Calu3 (cell line): ENCODE measurements at places on chromosomes 6 and 20. TPM values are rescaled to one million over a fixed set of nuclear protein-coding genes. Genes with fewer than 3 reads are reported as not detected.

DNA sequence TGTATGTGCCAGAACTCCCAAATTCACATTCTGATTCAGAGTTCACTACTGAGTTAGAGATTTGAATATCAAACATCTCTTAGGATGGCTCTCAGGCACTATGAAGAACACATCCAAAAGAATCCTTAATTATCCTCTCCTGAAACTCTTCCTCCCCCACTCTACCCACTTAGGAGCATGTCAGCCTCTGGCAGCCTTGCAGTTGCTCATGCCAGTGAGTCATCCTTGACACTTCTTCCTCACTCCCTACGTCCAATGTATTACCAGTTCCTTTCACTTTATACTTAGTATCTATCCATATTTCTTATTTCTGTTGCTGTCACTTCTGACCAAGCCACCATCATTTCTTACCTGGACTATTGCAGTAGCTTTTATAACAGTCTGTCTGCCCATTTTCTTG, 192.0 kb upstream of the IMPG1 start:
- no peak overlapping the region for H3K4me3 ChIP-seq
- DNase-seq, result no peak
- H3K36me3 ChIP-seq, result no peaks in the 10 kb centered on the region
- H3K27me3 ChIP-seq, result no peaks in the 10 kb centered on the region
- H3K27ac ChIP-seq, result no peak overlapping the region
- H3K4me1 ChIP-seq, result no peaks in the 10 kb centered on the region

DNA sequence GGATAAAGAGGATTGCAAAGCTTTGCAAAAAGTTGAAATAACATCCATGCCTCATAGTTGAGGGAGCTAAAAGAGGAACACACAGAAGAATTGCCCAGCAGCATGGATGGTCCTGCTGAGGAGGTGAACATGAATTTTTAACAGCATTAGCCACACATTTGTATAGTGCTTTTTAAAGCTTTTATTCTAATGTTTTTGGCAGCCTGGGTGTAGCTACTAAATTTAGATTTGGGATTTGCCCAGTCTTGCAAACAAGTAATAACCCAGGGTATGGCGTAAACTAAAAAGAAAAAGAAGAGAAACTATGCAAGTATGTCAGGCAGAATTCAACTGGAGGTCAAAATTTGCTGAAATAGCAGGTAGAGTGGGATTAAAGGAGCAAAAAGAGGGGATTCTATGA, 75.1 kb upstream of the PTPRK start:
- no peak for DNase-seq
- no peak overlapping the region for H3K4me3 ChIP-seq
- no peaks in the 10 kb centered on the region for H3K36me3 ChIP-seq
- no peaks in the 10 kb centered on the region for H3K27me3 ChIP-seq
- peaks cover 33% of the 10 kb centered on the region for H3K4me1 ChIP-seq

DNA sequence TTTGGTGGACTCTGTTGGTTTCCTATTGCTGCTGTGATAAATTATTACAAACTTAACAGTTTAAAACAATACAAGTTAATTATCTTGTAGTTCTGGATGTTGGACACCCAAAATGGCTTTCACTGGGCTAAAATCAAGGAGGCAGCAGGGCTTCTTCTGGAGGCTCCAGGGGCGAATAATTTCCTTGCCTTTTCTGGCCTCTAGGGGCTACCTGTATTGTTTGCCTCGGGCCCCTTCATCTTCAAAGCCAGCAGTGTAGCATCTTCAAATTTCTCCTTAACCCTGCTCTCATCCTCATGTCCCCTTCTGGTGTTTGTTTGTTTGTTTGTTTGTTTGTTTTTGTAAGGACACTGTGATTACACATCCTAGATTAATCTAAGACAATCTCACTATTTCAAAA, 60.5 kb upstream of the ANKEF1 start:
- no peak for DNase-seq
- no peak overlapping the region for H3K4me3 ChIP-seq
- no peak overlapping the region for H3K27ac ChIP-seq

DNA sequence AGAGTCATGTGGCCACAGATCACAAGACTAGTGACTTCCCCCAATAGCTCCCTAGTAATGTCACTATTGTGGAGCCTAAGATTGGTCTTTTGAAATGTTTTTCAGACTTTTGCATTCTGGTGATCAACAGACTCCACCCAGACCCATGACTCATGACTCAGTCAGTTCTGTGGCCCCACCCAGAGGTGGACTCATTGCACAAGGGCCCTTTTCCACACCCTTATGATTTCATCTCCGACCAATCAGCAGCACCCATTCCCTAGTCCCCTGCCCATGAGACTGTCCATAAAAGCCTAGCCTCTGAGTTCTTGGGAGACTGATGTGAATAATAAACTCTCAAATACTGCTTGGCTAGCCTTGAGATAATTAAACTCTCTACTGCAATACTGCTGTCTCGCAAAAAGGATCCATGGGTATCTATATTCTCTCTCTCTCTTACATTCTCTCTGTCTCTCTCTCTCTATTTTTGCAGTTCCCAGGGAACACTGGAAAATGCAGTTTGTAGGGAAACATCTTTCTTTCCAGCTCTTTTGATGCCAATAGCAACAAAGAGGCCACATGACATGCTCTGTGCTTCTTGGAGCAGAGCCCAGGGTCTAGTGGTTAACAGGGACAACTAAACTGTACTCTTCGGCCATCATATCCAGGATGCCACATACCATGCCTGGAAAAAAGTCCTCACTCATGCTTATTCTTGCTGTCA, 71.3 kb upstream of the IYD start:
- peak; percentile 11 for DNase-seq
- H3K4me3 ChIP-seq, result no peak overlapping the region
- H3K27ac ChIP-seq, result no peak overlapping the region
- peaks cover 25% of the 10 kb centered on the region for H3K4me1 ChIP-seq
- H3K27me3 ChIP-seq, result no peaks in the 10 kb centered on the region

DNA sequence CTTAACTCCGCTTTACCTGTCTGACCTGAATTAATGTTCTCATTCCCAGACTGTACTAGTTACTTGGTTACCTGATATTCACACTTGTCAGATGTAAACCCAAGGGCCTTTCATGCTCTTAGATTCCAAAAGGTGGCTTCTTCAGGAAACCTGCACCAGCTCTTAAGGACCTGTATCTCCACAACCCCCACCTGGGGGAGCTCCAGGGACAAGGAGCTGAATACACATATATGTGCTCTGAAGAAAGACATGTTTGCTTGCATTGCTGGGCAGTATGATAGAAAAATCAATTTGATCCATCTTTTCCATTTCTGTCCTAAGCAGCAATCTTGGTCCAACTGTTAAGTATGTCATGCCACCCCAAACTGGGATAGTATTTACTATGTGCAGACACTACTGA, 64.8 kb upstream of the POU3F2 start:
- peak; percentile 64 for DNase-seq
- no peaks in the 10 kb centered on the region for H3K36me3 ChIP-seq
- H3K27me3 ChIP-seq, result peaks cover 6% of the 10 kb centered on the region
- no peak overlapping the region for H3K4me3 ChIP-seq
- H3K4me1 ChIP-seq, result peaks cover 5% of the 10 kb centered on the region

DNA sequence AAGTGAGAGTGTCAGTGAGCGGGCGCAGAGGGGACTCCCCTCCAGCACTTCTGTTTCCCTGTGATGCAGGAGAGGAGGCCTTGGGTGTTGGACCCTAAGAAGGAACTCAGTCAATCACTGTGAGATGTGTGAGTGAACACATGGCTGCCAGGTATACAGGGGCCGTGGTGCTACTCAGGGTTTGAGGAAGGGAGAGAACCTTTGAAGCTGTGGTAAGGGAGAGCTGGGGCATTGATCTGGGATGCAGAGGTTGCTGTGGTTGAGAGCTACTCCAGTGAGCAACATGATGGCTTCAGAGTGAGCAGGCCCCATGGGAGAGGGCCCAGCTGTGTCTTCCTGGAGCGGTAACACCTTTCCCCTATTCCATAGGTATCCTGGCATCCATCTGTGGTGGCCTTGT, 99.2 kb downstream of the SLC22A3 start:
- no peak for DNase-seq
- H3K4me3 ChIP-seq, result no peak overlapping the region

DNA sequence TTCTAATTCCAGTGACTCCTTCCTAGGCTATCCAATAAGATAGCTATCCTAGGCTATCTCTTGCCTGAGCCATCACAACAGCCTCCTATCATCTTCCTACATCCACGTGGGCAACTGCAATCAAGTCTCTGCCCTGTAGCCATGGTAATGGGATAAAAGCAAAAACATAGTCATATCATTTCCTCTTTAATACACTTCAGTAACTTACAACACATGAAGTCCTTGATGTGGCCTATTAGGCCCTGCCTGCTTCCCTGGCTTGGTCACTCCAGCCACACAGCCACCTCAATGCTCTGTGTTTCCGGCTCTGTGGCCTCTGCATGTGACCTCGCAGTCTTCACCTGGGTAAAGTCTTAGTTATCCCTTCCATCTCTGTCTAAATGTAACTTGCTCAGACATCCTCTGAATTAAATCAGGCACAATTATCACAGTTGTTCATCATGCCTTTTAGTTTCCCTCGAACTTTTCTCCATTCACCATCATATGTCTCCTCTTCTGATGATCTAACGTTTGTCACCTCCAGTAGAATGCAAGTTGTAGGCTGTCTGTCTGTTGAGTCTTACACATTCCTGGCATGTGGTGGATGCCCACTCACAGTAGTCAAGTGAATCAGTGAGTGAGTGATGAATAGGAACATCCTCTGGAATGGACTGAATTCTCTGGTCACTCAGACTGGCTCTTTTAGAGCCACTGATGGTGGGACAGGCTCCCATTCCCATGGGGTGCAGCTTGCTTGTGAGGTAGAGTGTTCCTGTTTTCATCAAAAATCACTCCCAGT, 229.4 kb downstream of the TBC1D7 start:
- no peaks in the 10 kb centered on the region for H3K4me1 ChIP-seq
- peaks cover 21% of the 10 kb centered on the region for H3K27me3 ChIP-seq
- H3K27ac ChIP-seq, result no peak overlapping the region
- no peak overlapping the region for H3K4me3 ChIP-seq
- H3K36me3 ChIP-seq, result no peaks in the 10 kb centered on the region

DNA sequence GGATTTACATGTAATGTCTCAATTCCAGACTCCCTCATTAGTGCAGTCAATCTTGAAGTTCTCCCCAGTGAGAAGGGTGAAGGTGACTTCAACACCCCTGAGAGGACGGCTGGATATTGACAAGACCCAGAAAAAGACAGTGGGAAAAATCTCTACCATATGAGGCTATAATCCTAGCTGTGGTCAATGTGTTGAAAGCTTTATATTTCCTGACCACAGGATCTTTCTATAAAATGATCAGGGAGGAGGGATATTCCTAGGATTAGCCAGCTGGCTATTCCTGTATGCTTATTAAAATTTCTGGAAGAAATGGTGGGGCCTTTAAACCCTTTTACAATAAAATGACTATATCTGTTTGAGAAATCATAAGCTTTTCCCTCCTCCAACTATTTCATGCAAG, 43.0 kb downstream of the TFAP2B start:
- peaks cover 7% of the 10 kb centered on the region for H3K27me3 ChIP-seq
- no peak for DNase-seq
- no peaks in the 10 kb centered on the region for H3K36me3 ChIP-seq
- no peak overlapping the region for H3K27ac ChIP-seq

MCCD1 gene
- total RNA-seq, result not detected in 2 replicates

GRCh38 chr20:31758521-31758920, 19.4 kb downstream of the TPX2 start:
- no peaks in the 10 kb centered on the region for H3K27me3 ChIP-seq
- no peak overlapping the region for H3K27ac ChIP-seq
- H3K36me3 ChIP-seq, result peaks cover 44% of the 10 kb centered on the region
- no peaks in the 10 kb centered on the region for H3K4me1 ChIP-seq
- H3K4me3 ChIP-seq, result no peak overlapping the region

PPP1R11 gene
- total RNA-seq, result 72.8 and 75.2 TPM in 2 replicates

DNA sequence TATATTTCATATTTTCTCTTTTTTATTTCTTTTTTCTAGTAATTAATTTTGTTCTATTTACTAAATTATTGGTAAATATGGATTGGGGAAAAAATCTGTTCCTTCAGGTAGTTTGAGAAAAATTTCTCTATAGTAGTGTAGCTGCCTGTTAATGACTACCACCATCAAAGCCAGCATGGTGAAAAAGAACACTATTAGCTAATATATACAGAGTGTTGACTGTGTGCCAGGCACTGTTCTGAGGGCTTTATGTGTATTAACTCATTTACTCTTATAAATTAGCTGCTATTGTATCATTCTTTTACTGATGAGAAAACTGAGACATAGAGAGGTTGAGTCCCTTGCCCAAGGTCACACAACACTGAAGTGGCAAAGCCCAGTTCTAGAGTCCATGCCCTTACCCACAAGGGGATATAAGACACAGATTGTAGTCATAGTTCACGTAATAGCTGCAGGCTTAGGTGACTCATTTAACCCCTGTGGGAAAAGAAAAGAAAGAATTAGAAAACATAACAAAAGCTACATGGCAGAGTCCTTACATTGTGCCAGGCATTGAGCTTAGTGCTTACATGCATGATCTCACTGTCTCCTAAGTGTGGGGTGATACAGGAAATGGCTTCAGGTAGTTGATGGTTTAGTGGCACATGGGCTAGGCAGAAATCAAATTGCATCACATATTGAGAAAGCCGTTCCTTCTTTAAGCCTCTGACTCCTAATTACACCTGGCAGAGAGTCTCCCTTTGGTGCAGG, 12.2 kb upstream of the AKIRIN2 start:
- H3K36me3 ChIP-seq, result no peaks in the 10 kb centered on the region
- no peak overlapping the region for H3K27ac ChIP-seq
- no peaks in the 10 kb centered on the region for H3K4me1 ChIP-seq
- no peak for DNase-seq

DNA sequence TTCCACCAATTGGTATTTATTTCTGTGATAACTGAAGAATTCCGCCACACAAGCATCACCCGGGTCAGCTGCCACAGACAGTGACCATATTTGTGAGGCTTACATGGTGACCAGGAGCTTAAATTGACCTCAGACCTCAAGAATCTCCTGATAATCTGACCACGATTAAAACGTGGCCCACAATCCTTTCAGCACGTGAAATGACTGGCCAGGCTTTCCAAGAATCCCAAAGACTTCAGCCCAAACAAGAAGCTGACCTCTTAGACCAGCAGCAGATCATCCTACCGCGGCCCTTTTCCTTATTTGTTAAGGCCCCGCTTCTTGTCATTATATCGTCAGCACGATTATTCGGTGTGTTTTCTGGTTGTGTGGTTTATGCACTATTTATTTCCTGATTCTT, 45.6 kb upstream of the CD93 start:
- peaks cover 4% of the 10 kb centered on the region for H3K36me3 ChIP-seq
- H3K27ac ChIP-seq, result no peak overlapping the region
- no peak for DNase-seq
- H3K27me3 ChIP-seq, result no peaks in the 10 kb centered on the region
- H3K4me1 ChIP-seq, result no peaks in the 10 kb centered on the region

DNA sequence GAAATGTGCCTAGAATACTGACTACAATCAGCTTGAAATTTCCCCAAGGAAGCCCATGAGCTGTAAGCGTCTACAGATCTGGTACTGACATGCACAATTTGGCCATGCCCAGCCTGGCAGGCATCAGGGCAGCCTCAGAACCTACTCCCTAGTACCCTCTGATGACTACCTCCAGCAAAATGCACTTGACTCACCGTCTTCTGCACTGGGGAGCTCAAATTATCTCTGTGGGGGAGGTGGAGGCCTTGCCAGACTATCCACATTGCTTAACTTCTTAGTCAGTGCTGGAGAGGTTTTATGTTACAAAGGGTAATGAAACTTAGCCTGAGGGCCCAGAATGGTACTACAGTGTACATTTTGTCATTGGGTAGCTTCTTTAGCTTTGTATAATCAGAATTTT, 126.0 kb upstream of the ADGRF1 start:
- H3K36me3 ChIP-seq, result no peaks in the 10 kb centered on the region
- no peak overlapping the region for H3K4me3 ChIP-seq
- peak overlapping the region; percentile 55 for H3K27ac ChIP-seq

GRCh38 chr6:44430326-44430725, 42.8 kb downstream of the CDC5L start:
- peaks cover 27% of the 10 kb centered on the region for H3K36me3 ChIP-seq
- no peak overlapping the region for H3K4me3 ChIP-seq
- H3K27ac ChIP-seq, result no peak overlapping the region

GLP1R gene
- total RNA-seq, result 4.8 and 10.2 TPM in 2 replicates

SLC22A23 gene
- total RNA-seq, result 3.9 and 4.3 TPM in 2 replicates
